ENCODE measurements at places on chromosomes 5 and 9. TPM values are rescaled to one million over a fixed set of nuclear protein-coding genes. Genes with fewer than 3 reads are reported as not detected.

Gene RIGI
- 9.2 TPM for total RNA-seq

Gene TMC1
- total RNA-seq: not detected

Gene MCTP1
- total RNA-seq: 15.7 TPM

Gene SCGB3A2
- total RNA-seq: not detected

Gene ADAMTS19
- not detected for total RNA-seq

Gene AGXT2
- not detected for total RNA-seq

Gene SLC25A51
- total RNA-seq: 52.2 TPM

Gene RUSC2
- 18.6 TPM for total RNA-seq

Gene IRX2
- not detected for total RNA-seq

Gene ANXA6
- 424 TPM for total RNA-seq

GRCh38 chr5:43161244-43161643 is 30.8 kb upstream of the NIM1K start:
- DNase-seq: no peak

- no peak for DNase-seq
Measured at GRCh38 chr5:52638732-52639131, 149.0 kb upstream of the ITGA1 start.

GRCh38 chr5:32709750-32710549 is 1.2 kb upstream of the NPR3 start:
- DNase-seq: peak; percentile 13

DNA sequence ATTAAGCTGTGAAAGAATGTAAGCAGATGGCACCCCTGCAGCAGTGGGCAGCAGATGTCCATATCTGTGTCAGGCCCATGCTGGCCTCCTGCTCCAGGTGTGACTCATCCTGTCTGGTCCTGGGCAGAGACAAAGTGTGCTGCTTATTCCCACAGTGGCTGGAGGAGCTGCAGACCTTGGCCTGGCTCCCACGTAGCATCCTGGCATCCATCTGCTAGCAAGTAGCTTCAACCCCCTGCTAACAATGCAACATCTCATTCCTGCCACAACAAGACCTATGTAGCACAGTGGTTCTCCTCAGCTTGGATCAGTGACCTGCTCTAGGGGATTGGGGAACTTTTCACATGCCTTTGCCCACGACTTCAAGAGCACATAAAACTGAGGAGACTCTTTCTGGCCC is 126.4 kb upstream of the SLC12A2 start:
- peak; percentile 88 for DNase-seq

DNA sequence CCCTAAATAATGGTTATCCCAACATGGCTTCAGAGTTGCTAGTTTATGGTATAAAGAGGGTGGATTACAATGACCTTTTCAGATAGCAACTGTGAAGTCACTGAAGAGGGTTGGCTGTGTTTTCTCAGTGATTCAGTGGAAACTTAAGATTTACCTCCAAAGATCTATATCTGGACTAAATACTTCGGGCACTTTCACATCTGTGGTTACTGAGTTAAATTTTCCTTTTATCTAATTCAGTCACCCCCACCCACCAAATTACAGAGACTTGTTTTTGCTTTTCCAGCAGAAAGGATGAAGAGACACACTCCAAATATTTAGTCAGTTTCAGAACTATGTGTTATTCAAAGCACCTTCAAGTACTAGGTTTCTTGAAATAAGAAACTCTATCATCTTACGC is 573.2 kb downstream of the CCDC171 start:
- no peak for DNase-seq

- no peak for DNase-seq
Measured at GRCh38 chr5:138179277-138179857, 455 bp downstream of the KIF20A start.

DNA sequence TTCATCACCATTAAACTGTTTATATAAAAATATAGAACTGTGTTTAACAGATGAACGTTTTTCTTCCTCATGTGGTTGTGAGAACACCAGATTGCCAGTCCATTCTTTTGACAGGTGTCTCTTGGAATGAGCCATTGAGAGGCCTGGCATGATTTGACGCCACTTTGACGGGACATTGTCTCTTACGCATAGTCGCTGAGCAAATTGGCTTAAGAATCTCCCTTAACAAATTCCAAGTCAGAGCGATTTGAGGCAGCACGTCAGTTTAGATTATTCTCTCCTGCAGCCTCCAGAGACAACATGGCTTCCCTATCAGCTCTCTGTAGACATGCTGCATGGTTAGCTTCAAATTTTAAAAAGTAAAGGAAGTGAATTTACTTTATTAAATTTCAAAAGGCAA is 510.7 kb upstream of the ACO1 start:
- no peak for DNase-seq

GRCh38 chr9:5684101-5684500 is 55.2 kb downstream of the RIC1 start:
- no peak for DNase-seq

DNA sequence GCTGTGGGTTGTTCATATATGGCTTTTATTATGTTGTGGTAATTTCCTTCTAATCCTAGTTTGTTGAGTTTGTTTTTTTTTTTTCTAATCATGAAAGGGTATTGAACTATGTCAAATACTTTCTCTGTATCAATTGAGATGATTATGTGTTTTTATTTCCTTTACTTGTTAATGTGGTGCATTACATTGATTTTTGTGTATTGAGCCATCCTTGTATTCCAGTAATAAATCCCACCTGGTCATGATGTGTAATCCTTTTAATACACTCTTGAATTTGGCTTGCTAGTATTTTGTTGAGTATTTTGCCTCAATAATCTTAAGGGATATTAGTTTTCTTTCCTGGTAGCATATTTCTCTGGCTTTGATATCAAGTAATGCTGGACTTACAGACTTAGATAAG is 13.1 kb upstream of the ERCC6L2 start:
- no peak for DNase-seq

DNA sequence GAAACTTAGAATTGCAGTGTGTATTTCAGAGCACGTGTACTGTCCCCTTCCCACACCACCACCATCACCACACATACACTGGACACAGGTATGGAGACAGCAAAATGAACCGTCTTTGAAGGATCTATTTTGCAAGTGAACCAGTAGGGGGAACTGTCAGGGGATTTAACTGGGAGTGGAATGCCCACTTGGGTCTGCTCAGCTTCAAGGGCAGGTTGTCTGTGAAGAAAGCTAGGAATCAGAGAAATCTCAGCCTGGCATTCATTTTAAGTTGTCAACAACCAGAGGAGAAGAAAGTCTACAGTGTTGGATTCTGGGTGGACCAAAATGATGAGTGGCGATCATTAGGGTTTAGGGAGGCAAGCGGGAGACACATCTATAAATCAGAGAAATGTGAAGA is 147.0 kb downstream of the DCP2 start:
- peak; percentile 13 for DNase-seq

DNA sequence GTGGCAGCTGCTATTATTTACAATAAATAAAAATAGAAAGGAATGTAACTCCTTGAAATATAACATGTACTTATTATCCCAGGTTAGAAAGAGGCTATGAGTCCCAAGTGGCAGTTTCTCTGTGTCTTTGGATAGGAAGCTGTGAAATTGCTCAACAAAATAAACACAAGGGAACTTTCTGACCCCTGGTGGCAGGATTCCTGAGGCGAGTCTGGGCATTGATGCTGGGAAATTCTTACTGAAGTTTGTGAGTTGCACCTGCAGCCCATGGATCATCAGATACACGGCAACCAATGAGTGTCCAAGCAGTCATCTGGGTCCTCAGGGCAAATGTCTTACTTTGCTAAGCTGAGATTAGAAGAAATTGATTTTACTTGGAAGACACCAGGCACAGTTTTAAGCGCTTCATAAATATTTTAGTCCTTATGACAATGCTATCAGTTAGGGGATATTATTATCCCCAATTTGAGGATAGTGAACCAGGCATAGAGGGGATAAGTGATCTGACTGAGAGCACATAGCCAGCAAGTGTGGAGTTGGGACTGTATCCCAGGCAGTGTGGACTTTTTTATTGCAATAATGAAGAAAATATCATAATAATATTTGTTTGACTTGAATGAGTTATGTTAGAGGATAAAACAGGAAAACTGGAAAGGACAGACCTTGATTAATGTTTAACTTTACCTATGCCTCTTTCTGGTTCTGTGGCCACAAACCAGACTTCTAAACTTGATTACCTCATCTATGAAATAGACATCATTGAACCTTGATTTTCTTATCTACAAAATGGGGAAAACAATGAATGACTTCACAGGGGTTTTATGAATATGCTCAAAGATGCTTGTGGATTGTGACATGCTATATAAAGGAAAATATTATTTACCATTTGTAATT is 265.5 kb upstream of the ADAMTSL1 start:
- DNase-seq: peak; percentile 53

- DNase-seq: no peak
Measured at GRCh38 chr9:132274861-132275260, 79.9 kb downstream of the SETX start.

- no peak for DNase-seq
Measured at GRCh38 chr9:85599540-85600105, 142.1 kb downstream of the AGTPBP1 start.

DNA sequence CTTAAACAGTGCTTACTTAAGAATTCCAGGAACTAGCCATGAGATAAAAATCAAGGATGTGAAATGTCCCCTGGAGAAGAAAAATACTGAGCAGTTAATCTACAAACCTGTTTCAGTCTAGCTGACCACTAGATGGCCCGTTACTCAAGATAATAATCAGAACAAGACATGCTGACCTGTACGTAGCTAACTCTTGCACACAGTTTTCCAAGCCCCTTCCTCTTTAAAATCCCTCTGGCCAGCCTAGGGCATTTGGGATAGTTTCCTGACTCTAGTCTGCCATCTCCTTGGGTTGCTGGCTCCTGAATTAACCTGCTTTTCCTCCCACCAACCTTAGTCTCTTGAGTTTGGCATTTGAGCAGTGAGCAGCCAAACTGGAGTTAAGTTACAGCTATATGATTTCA is 59.2 kb upstream of the TRAF1 start:
- DNase-seq: peak; percentile 74

GRCh38 chr9:120935383-120935857 is 8.8 kb upstream of the TRAF1 start:
- DNase-seq: peak; percentile 74

- DNase-seq: no peak
Measured at GRCh38 chr5:68748101-68748500, 345.7 kb upstream of the SLC30A5 start.

GRCh38 chr5:172558076-172558976 is 82.7 kb upstream of the NEURL1B start:
- no peak for DNase-seq

DNA sequence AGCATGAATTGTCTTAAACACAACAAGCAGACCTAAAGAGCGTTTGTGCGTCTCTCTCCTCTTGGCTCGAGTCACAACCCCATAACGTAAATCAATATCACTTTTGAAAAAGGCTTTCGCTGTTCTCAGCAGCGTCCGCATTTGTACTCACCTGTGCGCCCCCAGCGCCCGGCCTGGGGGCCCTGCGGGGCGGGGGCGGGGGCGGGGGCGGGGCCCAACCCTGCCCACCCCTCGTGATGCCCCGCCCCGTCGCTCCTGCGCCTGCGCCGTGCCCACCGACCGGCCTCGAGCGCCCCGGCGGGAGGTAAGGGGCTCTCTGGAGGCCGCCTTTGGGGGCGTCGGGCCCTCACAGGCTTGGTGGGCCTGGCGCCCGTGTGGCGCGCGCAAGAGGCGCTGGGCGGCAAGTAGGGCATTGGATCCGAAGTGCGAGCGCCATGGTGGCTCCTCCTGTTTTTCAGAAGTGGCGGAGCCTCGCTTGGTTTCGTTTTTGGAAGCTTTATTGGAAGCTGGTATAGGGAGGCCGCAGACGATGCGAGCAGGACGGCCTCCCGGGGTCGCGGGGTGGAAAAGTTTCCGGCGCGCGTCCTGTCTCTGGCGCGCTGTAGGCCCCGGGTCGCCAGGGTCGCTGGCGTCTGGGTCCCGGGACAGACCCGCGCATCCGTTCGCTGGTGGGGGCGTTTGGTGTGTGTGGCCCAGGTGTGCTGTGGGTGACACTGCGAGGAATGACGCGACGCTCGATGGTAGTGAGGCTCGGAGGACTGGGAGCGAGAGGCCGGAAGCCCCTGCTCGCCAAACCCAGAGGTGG is at the start of gene STX17:
Gene STX17, plus strand, starts transcription at position 252 of the 805 bp plus-strand sequence. CDS start 8,586 bp downstream, outside the sequence.
- peak; percentile 72 for DNase-seq

- DNase-seq: peak; percentile 97
Measured at GRCh38 chr9:33329117-33329563, 38.8 kb downstream of the NFX1 start.

GRCh38 chr5:174291-174600 is 17.0 kb upstream of the LRRC14B start:
- DNase-seq: no peak

DNA sequence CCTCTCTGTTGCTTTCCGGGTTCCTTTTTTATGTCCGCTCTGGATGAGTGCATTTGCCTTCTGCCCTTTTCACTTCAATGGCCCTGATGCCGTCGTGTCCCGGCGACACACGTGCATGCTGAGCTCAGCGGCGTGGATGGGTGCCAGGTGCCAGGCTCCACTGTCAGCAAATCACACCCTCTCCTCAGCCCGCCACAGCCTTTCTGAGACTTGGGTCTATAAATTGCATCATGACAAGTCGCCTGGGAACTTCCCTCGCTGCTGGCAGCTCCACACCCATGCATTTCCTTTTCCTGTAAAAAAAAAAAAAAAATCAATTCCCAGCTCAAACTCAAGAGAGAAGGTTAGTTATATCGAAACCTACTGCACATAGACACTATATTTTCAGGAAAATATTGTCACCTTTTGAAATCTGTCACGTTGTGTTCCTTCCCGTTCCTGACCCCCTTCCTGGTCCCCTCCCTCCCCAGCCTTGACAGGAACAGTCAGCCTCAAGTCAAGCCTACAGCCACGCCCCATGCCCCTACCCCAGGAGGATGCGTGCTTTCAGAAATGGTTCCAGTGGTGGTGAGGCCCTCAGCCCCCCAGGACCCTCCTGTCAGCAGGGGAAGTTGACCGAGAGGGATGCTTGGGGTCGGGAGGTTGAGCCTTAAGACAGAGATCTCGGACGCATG is 110.3 kb upstream of the PTCH1 start:
- peak; percentile 89 for DNase-seq

DNA sequence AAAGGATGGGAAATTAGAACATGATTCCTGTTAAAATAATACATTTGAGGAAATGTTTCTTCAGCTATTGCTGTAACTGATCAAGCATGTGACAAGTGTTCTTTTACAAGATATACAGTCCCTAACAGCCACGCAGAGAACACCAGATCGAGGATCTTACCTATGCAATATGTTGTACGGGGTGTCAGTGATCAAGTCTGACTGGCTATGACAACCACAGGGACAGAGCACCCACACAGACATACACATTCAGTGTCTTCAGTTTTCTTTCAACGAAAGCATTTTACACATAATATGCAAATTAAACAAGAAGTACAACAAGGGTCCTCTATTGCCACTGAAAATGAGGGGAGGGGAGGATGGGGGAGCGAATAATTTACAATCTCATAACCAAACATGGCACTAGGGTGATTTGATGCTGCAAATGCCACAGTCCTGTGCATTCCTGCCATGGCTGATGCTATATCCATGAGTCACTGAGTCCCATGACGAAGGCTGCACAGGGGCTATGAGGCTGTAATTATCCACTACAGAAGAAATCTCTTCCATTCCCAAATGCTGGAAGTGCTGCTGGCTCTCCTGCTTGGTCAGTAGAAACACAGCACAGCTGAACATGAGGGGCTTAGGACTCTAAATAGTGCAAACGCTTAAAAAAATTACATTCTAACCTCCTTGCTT is 118.2 kb downstream of the KLHL3 start:
- DNase-seq: peak; percentile 76

GRCh38 chr9:134192951-134193731 is 28.8 kb upstream of the RNU6ATAC start:
- DNase-seq: no peak
